Astrocyte of the cerebellum (primary cell): ENCODE measurements at places on chromosomes 3 and 15.
A peak's percentile ranks its signal among the peaks of the same experiment; 100 is the strongest.

DNA sequence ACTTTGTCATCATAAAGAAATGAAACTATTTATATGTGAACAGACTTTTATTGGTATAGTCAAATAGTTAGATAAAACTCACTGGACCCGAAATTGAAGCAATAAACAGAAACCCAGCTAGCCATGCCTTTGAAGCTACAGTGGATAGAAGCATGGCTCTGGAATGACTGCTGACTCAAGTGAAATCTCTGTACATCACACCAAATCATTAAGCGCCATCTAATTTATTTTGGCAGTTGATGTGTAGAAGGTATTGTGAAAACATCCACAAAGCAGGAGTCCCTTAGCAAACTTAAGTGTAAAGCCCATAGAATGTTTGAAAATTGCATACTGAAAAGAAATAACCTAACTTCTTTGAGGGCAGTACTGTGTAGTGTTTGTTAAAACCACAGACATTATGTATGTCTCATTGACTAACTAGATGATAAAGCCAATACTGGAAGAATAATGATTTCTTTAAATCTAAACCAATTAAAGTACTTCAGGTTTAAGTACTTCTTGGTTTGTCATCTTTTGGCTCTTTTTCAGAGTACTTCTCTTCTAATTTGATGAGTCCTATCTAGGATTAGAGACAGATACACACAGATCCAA is 42.8 kb upstream of the FBXL22 start:
- no peak for DNase-seq

GRCh38 chr3:135766115-135766514 is 199.4 kb upstream of the PPP2R3A start:
- no peak for DNase-seq

DNA sequence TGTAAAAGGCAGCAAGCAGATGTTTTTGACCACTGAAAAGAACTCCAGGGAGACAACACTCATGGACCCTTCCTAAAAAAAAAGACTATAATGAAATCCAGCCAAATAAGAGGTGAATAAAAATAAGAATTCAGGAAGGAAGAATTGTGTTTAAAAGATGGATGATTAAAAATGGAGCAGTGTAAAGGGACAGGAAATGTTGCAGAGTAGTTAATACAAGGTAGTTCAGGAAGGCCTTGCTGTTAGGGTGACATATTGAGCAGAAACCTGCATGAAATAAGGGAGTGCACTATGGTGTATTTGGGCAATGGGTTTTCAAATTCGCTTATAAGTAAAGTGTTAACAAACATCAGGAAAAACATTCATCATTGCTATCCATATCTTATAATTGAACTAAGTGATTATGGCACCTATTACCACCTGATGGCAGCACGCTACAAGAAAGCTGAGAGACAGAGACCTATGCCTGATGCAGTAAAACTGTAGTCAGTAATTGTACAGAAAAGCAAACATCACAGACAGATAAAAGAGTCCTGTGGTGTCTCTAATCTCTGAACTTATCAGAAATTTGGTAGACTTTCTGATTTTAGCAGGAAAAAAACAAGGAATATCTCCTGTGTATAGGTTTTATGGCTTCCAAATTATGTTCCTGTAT is 5.8 kb upstream of the DBR1 start:
- DNase-seq = peak; percentile 28

DNA sequence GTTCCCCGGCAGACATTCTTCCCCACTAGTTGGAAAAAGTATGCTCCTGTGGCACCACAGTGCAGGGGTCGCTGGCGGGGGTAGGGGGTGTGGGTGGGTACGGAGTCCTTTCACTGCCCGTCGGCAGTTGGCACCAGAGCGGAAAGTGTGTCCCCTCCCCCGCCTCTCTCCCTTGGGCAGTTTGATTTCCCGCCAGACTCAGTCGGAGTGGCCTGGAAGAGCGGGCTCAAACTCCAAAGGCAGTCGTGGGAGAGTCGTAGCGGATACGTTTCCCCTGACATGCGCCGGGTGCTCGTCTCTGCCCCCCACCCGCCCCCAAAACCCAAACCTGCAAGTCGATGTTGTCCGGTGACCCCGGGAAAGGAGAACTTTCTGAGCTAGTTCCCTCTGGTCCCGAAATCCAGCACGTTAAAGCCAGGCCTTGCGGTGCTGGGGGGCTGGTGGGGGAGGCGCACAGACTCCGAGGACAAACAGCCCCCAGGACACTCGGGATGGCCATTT is 4.4 kb upstream of the FOXB1 start:
- DNase-seq = no peak

DNA sequence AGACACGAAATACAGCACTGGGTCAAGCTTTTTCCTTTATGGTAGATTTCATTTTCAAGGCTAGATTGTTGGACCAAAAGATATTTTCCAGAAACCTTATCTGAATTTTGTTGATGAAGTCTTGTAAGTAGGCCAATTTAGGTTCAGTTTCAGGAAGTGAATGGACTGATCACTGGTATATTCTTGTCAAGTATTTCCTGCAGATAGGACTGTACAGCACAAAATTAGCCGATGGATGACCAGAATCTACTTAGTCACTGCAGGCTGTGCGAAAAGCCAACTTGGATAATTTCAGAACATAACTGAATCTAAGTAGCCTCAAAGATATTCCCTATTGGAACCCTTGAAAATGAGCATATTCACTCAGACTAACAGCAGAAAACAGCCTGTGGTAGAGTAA is 206.5 kb downstream of the NR1D2 start:
- no peak for DNase-seq

GRCh38 chr3:8665407-8665896 is 20.9 kb upstream of the SSUH2 start:
- no peak for DNase-seq

DNA sequence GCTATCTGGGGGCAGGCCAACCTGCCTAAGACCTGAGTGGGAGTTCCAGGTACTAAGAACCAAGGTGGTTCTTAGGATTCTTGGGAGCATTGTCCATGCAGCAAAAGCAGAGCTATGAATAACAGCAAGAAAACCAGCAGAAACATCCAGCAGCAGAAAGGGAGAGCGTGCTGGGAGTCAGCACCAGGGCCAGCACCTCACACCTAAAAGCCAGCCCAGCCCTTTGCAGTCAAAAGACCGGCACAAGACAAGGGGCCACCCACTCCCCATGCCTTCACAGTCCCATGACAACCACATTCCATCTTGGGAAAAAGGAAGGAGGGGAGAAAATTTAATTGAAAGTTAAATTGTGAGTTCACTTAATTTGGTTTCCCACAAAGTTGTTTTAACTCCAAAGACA is 364.9 kb downstream of the AGBL1 start:
- no peak for DNase-seq

DNA sequence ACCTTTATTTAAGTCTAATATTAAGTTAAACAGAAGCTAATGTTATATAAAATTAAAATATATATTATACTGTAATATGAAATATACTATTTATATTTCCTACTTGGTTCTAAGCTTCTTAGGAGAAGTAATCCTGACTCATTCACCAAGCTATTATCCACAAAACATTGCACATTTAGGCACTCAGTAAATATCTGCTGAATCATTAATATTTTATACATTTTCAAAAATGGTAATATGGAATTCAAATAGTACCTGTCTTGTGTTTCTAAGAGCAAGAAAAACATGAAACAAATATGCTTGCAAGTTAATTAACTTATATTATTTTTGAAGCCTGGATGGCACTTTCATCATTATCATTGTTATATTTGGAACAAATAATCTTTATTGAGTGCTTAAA is 153.0 kb upstream of the CNTN4 start:
- DNase-seq = no peak

DNA sequence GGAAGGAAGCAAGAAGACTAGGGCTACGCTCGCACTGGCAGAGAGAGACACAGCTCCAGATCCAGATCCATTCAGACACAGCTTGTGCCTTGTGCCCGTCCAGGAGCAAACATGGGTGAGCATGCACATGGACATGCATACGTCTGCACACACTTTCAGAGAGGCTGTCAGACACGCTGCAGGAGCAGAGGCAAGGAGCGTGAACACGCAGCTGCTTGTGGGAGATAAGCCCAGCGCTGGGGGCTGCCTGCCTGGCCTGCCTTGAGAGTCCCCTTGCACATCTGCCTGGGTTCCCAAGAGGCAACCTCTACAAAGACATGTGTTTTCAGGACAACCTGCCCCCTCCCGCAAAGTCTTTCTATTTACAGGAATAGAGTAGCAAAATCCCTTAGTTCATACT is 13.6 kb upstream of the BAHD1 start:
- no peak for DNase-seq

GRCh38 chr3:3654916-3655315 is 144.3 kb upstream of the LRRN1 start:
- DNase-seq = no peak

GRCh38 chr3:184320104-184320445 is 5.7 kb downstream of the EIF4G1 start:
- DNase-seq = peak; percentile 94

- no peak for DNase-seq
These were observed 63.3 kb upstream of the STRIT1 start for GRCh38 chr3:155356594-155357370.

GRCh38 chr15:50883903-50884302 is 24.6 kb upstream of the AP4E1 start:
- no peak for DNase-seq

DNA sequence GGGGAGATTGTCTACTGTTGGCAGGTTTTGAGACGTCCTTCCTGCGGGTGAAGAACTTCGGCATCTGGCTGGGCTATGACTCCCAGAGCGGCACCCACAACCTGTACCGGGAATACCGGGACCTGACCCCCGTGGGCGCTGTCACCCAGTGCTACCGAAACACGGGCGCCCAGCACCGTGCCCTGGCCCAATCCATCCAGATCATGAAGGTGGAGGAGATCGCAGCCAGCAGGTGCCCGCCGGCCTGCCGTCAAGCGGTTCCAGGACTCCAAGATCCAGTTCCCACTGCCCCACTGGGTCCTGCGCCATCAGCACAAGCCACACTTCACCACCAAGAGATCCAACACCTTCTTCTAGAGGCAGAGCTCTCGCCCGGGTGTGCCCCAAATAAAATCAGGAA is 194.9 kb upstream of the EPHA6 start:
- no peak for DNase-seq

- DNase-seq = no peak
These were observed 8.1 kb upstream of the LRRC2 start for GRCh38 chr3:46574243-46574646.

DNA sequence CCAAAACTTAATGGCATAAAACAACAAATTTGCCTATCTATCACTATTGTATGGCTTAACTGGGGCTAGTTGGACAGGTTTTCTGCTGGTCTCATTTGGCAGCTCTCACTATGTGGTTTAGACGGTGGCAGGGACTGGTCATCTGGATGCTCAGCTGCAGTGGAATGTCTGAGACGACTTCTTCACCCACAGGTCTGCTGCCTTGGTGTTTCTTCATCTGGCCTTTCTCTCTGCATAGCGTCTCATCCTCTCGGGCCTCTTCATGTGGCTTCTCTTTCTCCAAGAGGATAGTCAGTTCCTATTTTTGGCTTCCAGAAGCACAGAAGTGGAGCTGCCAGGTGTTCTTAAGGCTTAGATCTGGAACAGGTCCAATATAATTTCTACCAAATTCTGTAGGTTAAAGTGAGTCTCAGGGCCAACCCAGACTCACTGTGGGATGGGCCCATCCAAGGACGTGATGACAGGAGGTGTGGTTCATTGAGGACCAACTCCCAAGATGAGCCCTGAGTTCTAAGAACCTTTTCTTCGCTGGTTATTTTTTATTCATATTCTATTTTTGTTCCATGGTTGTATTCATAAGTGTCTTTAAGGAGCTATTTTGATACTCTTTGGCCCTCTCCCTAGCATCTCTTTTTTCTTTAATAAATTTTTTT is 18.6 kb downstream of the UBE2Q2 start:
- no peak for DNase-seq

- no peak for DNase-seq
These were observed 30.2 kb upstream of the ADAMTS9 start for GRCh38 chr3:64717872-64718613.

DNA sequence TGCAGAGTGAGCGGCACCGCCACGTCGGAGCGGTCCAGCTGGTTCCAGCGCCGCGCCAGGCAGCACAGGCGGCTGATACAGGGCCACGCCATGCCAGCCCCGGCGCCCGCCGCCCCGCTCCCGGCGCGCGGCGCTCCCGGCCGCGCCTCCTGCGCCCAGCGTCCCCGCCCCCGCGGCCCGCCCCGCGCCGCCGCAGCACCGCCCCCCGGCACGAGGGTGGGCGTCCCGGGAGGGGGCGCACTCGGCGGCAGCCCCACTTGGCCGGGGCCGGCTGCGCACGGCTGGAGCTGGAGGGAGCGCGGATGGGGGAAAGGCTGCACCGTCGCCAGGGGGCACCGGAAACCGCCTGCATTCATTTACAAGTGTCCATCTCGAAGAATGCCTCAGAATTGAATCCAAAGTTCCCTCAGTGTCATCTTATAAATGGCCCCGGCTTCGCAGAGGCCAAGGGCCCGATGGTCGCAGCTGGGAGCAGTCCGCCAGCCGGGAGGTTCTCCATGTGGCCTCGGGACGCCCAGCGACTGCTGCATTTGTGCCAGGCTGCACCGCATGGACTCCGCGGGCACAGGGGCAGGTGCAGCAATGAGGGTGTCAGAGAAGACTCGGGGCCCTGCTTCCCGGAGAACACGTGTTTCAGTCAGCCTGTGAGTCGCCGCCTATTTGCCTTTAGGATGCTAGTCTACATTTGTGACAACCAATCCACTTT is at the start of gene MAP6D1:
TSS of gene MAP6D1 (minus strand) at position 122 of the 706 bp plus-strand sequence. CDS start at position 92, 30 bp downstream.
- DNase-seq = peak; percentile 8
